Fibroblast of skin of left biceps (primary cell): ENCODE measurements at places on chromosomes 1 and 21.

GRCh38 chr1:10980841-10981727 is 31.4 kb upstream of the TARDBP start:
- DNase-seq, result no peak

- DNase-seq, result no peak
Measured at GRCh38 chr1:84168783-84169182, 24.7 kb downstream of the PRKACB start.

GRCh38 chr1:209755926-209756614 is at the start of gene TRAF3IP3:
Gene TRAF3IP3 (plus strand): TSS chr1:209756053. CDS start chr1:209760040, 3,987 bp downstream.
- no peak for DNase-seq

DNA sequence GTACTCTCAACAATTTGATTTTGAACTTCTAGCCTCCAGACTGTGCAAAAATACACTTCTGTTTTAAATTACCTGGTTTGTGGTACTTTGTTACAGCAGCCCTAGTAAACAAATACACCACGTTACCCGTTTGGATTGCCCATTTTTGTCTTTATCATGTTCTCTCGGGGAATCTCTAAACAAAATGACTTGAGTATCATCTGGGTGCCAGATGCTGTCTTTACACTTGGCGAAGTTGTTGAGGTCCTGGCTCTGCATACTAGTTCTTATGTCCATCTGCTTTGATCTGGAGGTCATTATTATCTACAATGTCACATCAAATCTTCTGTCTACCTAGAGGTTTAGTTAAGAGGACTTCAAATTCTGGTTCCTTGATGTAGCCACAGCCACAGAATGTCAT is 142.4 kb upstream of the NRIP1 start:
- no peak for DNase-seq

- no peak for DNase-seq
Measured at GRCh38 chr1:156922986-156923669, 2.7 kb downstream of the LRRC71 start.
